ENCODE measurements at places on chromosomes 5 and 9.

GRCh38 chr9:95892690-95893089 is 17.2 kb downstream of the ERCC6L2 start:
- DNase-seq = no peak

- peak; percentile 41 for DNase-seq
These were observed 290.0 kb downstream of the ACTL7B start for GRCh38 chr9:108565651-108566378.

DNA sequence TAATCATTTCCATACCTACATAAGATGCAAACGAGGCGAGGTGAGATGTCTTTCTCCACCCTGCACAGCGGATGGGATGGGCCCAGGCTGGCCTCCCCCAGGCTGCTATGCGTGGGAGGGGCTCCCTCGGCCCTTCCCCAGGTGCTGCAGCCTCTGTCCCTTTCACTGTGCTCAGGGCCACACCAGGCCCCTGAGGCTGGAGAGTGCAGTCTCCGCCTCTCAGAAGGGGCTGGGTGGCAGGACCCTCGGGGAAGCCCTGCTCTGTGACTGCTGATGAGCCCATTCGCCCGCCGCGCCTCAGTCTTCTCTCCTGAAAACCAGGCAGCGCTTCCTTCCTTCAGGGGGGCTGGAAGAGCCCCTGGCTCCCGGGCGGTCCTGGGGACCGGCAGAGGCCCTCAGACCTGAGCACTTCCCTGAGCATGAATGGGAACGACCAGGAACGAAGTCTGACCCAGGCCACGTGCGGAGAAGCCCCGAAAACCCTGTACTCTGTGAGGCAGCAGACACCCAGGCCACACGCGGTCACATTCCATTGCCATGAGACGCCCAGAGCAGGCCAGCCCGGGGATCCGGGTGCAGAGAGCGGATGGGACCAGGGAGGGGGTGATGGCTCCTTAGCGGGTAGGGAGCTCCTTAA is 21.9 kb upstream of the NOTCH1 start:
- peak; percentile 89 for DNase-seq

DNA sequence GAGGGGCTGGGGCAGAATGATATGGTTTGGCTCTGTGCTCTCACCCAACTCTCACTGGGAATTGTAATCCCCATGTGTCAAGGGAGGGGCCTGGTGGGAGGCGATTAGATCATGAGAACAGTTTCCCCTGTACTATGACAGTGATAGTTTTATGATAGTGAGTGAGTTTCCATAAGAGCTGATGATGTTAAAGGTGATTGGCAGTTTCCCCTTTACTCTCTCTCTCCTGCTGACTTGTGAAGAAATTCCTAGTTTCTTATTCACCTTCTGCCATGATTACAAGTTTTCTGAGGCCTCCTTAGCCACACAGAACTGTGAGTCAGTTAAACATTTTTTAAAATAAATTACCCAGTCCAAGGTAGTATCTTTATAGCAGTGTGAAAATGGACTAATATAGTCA is 120.4 kb upstream of the CDH9 start:
- DNase-seq = no peak
